ENCODE measurements at places on chromosomes 11 and 22.

- no peak for DNase-seq
Measured at GRCh38 chr22:21685164-21685513, 19.3 kb downstream of the PPIL2 start.

GRCh38 chr11:111462329-111462728, 49.9 kb downstream of the BTG4 start:
- DNase-seq = no peak

DNA sequence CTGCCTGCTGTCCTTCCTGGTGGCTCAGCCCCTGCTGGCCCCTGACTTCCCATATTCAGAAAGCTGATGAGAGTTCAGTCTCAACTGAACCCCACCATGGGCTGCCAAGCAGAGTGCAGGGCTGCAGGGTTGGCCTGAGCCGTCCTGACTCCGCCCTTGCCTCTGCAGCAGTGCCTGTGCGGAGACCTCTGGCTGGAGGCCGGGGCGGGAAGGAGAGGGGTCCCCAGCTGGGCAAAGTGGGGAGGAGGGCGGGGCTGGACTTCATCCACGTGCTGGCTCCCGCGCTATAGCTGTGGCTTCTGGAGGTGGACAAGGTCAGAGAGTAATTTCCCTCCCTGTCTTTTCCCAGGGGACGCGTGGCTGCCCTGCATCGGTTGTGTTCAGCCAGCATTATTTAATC, 13.6 kb downstream of the GLB1L3 start:
- no peak for DNase-seq

GRCh38 chr11:61077936-61078335, 24.4 kb upstream of the CD5 start:
- no peak for DNase-seq

DNA sequence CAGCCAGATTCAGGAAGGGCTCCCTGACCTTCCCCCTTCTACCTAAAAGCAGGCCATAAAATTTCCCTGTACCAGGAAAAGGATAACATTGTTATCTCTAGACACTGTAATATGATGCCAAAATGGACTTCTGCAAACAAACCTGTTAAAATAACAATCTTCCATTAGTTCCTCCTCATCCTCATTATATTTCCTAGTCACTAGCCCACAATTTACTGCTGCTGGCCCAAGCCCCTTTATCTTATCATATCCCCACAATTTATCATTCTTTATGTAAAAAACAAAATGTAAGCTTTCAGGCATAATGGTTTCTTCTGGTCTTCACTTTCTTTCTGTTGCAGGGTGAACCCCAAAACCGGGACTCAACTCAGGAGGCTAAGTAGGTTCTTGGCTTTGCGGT, 1132.1 kb upstream of the CNTN5 start:
- DNase-seq = no peak

DNA sequence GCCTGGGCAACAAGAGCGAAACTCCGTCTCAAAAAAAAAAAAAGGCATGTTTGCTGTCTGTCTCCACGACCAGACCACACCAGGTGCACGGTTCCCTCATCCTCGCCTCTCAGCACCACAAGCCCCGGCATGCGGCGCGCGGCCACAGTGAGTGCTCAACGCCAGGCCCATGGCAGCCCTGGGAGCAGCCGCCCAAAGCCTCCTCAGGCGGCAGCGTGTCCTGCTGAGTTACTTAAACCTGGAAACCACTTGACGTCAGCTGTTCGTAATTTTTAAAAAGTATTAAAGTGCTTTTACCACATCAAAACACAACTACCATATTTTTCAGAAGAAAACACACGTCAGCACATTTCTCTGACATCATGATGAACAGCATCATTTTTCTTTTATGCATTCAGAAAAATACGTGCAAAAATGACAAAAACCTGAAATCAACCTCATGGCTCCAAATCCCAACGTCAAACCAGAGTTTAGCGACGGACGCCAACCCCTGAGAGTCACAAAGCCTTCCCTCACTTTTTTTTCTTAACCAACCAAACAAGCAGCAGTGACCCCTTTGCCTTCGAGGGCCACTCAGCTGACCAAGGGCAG, 2.1 kb downstream of the DEAF1 start:
- DNase-seq = no peak

GRCh38 chr11:942823-943222, 17.2 kb downstream of the AP2A2 start:
- no peak for DNase-seq

DNA sequence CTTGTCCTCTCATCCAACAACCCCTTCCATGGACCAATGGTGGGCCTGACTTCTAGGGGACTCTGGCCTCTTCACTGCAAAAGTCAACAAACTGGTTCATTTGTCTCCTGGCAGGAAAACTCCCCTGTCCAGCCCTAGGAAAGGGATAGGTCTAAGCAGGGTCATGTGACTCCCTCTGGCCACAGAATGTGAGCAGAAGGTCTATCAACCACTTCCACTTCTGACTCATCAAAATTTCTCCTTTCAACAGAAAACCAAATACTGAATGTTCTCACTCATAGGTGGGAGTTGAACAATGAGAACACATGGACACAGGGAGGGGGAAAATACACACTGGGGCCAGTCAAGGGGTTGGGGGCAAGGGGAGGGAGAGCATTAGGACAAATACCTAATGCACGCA, 1.3 kb upstream of the ISX start:
- DNase-seq = no peak

DNA sequence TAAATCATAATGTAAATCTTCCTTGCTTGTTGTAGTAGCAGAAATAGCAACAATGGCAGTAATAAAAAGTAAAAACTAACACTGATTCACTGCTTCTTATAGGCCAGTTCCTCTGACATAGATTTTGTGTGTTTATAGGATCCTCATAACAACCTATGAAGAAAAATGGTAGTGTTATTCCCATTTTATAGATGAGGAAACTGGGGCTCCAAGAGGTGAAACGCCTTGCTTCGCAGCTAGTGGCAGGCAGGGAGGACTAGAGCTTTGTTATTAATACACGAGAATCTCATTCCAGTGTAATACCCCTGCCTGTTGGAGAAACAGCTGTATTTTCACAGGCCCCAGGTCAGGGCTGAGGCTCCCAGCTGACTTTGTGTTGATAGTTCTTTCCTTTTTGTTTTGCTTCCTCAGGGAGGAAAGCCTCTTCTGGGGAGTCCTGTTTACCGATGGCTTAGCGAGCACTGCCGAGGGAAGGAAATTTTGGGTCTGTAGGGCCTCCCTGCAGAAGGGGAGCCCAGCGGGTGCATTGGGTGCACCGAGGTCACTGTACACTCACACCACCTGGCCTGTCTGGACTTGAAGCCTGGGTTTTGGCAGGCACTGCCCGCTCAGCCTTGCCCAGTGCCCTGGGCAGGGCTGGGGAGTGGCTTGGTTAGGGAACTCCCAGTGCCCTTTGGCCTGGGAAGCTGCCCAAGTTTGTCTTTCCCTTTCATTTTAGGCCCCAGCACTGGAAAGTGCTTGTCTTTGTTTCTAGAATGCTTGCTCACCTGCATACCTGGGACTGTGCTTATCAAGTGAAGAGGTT, 13.5 kb downstream of the KIAA1671 start:
- no peak for DNase-seq

DNA sequence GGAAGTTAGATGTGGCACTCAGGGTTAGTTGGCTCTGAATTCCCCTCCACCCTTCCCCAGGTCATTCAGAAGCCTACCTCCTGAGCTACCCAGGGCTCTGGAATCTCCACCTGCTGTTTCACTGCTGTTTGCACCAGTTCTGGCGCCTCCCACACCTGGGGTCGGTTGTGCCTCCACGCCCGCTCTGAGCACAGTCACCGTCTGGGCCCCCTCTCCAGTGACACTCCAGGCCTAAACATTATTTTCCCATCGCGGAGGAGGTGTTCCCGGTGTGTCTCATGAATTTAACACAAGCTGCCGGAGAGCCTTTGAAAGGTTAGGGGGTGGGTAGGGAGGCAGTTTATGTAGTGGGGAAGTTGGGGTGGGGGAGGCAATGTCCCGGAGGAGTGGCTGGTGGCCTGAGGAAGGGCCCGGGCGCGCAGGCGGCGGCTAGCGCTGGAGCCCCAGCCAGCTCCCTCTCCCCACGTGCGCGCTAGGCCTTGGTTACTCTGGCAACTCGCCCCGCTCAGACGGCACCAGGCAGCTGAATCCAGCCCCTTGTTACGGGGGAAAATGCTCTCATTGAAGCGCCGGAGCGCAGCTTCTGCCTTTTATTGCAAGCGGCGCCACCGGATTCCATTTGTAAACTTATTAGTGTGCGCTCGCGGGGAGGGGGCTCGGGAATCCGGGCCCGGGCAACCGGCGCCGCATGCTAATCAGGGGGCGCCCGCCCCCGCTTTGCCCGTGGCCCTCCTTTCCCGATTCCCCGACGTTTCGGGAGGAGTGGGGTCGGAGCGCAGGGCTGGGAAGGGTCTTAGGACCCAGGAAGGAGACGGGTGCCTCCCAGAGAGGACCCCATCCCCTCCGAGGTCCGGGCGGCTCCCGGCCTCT, 52.4 kb downstream of the GRIK4 start:
- DNase-seq = no peak

DNA sequence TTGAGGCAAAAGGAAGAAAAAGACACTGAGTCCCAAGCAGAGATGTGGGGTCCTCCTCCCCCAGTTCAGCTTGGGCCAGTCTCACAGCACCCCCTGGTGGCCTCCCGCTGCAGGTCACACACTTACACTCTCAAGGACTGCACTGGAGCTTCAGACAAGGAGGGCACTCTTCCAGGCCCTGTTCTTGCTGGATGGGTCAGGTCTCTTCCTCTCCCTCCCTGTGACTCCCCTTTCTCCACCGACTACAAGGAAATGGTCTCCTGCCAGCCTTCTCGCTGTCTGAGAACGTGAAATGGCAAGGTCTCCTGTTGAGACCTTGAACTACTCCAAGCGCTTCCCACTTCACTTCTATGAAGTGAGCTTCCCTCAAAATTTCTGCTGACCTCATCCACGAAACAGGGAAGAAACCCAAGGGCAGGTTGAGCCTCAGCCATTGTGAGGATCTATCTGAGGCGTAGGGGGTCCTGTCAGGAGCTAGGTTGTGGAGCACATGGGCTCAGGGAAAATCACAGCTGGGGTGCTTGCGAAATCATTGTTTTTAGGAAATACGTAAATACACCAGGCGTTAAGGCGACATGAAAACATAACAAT, 11.2 kb upstream of the IGLL1 start:
- peak; percentile 79 for DNase-seq

DNA sequence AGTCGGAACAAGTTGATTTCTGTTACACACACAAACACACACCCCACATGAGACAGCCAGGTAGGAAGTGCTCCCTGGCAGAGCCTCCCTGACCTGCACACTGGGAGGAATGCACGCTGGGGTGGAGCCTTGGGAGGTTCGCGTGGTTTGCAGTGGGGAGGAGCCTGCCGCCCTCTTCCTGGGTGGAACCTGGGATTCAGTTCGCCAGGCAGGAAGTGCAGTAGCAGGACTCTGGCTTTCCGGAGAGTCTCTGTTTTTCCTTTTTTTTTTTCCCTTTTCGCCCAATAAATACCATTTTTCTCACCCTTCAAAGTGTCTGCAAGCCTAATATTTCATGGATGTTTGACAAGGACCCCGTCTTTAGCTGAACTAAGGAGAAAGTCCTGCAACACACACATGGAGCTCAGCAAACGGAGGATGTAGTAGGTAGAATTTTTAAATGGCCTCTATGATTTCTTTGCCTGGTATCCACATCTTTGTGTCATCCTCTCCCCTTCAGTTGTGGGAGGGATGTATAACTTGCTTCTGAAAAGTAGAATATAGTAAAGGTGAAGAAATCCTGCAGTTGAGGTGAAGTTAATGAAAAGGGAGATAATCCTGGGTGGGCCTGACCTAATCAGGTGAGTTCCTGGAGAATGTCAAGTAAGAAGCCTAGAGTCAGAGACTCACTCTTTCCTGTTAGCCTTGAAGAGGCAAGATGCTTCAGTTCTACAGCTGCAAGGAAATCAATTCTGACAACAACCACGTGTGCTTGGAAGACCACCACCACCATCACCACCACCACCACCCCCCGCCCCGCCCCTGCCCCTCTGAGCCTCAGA, 72.9 kb downstream of the PIWIL4 start:
- DNase-seq = no peak

- DNase-seq = no peak
Measured at GRCh38 chr11:117986981-117987574, 884 bp downstream of the IL10RA start.

DNA sequence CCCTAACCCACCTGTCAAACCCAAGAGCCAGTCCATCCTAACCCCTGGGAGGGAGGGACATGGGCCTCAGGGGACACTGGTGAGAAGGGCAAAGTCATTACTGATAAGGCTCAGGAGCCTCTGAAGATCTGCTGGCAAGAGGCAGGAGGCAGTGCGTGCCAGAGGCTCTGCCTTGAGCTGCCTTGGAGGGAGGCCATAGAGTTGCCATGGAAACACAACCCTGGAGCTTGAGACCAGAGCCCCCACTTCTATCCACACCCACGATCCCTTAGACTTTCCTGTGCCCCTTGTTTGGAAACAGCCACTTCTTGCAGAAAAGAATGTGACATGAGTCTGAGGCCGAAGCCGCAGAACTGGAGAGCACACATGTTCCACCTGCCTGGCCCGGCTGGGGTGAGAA, 89.7 kb upstream of the CSNK2A3 start:
- no peak for DNase-seq
